NCI-H226 (cell line): ENCODE measurements at places on chromosomes 12 and 14.
A peak's percentile ranks its signal among the peaks of the same experiment; 100 is the strongest.

DNA sequence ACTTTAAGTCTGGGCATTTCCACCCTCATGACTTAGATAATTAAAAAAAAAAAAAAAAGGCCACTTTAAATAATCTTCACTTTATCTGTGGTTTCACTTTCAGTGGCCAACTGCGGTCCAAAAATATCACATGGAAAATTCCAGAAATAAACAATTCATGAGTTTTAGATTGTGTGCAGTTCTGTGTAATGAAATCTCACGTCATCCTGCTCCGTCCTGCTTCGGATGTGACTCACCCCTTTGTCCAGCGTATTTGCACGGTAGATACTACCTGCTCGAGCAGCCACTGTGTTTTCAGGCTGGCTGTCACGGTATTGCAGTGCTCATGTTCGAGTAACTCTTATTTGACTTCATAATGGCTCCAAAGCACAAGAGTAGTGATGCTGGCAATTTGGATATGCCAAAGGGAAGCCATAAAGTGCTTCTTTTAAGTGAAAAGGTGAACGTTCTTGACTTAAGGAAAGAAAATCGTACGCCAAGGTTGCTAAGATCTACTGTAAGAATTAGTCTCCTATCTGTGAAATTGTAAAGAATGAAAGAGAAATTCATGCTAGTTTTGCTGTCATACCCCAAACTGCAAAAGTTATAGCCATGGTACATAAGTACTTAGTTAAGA is 2.4 kb downstream of the E2F7 start:
- DNase-seq, result no peak

DNA sequence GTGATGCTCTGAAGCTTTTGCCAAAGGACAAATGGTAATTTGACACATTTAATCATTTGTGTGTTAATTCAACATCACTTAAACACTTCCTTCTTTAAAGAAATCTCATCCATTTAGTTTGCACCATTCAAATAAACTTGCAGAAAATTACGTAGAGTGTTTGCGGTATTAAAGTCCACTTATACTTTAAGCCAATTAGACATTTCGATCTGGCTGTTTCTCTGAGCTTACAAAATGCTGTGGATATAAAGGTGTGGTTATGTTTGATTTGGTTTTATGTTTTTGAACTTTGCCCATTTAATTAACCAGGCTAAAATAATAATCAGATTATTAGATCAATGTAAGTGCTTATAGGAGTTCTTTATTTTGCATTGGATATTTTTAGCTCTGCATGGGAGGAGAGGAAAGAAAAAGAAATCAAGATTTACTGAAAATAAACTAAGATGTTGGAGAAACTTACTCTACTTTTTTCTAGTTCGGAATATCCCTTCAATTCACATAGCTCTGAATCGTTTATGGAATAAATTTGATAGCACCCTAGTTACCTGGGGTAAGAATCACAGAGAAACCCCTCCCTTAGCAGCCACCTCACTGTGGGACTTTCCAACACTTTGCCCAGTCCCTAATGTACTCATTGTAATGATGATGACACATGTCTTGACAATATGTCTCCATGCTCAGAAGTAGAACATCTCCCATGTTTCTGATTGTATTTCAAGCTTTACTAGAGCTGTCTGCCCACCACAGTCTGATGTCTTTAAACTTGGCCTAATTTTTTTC is 268.0 kb downstream of the BTG1 start:
- DNase-seq, result no peak

DNA sequence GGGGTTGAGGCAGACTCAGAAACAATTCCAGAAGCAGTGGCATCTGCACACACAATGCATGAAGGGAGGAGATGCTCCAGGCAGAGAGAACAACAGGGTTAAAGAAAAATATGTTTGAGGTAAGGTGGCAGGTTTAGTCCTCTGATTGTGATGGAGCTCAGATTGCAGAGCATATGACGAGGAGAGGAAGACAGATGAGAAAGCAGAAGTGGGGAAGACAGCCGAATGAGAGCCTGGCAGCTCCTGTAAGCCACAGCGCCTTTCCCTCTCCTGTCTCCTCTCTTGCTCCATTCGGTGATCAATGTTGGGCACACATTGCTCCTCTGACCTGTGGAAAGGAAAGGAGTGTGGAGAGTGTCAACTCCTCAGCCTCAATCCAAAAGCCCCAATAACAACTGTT is 372.2 kb downstream of the GXYLT1 start:
- DNase-seq, result no peak

DNA sequence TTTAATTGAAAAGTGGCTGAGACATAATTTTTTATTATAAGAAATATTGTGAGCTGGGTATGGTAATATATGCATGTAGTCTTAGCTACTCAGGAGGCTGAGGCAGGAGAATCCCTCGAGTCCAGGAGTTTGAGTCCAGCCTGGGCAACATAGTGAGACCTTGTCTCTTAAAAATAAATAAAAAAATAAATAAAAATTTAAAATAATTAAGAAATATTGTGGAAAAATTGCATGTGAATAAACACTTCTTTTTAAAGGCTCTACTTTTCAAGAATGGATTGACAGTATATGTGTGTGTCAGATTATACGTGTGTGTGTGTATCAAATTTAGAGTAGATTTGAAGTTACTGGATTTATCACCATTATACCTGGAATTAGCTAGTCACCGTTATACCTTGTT is 43.2 kb downstream of the ERC1 start:
- DNase-seq, result no peak

GRCh38 chr12:6306151-6306550 is 4.3 kb upstream of the PLEKHG6 start:
- no peak for DNase-seq

DNA sequence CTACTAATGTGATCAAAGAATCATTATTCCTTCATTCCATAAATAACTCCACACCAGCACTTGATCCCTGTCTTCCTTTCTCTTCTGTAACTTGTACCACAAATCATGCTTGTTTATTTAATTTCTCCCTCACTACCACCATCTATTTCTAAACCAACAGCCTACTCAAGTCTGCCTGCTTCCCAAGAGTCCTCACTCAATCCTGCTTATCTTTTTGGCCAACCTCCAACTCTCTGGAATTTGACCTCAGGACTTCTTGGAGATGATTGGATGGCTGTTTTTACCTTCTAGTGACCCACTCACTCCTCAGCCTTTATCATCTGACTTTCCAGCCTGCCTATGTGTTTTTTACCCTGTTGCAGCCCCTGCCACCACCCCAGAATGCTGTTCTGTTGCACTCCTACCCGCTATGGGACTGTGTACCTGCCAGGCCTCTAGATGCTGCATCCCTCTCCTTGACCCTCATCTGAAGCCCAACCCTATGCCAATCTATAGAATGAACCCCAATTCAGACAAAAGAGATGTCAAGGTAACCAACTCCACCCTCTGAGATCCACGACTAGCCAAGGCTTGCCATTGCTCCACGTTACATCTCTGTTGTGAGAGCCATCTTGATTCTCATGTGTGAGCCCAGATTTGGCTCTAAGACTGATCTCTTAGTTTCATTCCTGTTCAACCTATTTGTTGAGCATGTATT is 150.2 kb upstream of the PLEKHG7 start:
- DNase-seq, result peak; percentile 96

GRCh38 chr14:20714593-20715250 is 26.2 kb downstream of the ANG start:
- DNase-seq, result no peak

DNA sequence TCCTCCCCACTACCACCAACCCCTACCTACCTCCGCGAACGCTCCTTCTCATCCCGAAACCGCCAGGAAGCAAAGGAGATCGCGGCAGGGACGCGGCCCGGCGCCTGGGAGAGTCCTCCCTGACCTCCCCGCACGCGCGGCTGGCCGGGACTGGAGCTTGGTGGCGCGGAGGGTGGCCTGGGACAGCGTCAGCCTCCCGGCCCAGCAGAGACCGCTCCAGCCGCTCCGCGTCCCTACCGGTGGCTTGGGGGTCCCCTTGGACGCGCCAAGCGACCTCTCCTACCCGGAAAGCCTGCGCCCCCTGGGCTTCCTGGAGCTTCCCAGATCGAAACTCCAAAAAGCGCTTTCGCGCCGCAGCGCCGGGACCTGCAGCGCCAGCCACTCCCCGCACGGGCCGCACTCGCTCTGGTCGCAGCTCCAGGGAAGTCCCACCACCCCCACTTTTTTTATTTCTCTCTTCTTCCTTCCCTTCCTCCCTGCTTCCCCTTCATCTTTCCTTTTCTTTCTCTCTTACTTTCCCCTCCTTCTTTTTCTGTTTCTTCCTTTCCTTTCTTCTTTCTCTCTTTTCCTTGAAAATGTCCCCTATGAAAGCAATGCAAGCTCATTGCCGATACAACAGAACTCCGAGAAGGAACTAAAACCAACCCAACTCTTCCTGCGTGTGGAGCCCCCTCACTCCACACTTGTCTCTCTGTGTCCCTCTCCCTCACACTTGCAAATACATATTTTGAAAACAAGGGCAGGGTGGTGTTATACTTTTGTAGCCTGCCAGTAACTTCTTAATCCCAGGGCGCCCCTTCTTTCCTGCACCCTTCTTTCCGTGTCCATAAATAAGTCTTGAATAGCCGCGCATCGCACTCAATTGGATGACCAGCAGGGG is 3.8 kb downstream of the DIO3 start:
- DNase-seq, result no peak

GRCh38 chr12:69066492-69067373 is 133.8 kb upstream of the CPM start:
- no peak for DNase-seq

DNA sequence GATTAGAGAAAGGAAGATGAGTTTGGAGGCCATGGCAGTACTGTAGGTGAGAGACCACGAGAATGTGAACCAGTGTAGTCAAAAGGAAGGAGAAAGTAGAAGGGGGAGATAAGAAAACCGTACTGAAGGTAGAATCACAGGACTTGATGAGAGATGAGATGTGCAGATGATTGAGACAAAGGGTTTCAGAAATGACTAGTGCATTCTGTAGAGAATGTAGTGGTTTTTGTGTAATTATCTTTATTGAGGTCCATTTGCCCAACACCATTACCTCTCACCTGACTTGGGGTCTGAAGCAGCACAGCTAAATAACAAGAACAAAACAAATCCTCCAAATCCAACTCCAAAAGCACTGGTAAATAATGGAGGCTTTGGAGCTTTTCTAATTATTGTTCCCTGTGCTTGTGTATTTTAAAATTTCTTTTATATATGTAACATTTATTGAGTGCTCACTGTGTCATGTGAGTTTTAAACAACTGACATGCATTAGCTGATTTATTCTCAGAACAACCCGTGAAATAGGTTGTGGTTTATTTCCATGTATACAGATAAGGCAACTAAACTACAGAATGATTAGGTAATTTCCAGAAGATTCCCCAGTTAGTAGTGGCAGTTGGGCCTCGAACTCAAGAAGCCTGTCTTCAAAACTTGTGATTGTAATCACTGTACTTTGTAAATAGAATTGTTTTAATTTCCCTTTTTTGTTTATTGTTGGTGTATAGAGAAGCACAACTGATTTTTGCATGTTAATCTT is 390.0 kb downstream of the AEBP2 start:
- peak; percentile 16 for DNase-seq

DNA sequence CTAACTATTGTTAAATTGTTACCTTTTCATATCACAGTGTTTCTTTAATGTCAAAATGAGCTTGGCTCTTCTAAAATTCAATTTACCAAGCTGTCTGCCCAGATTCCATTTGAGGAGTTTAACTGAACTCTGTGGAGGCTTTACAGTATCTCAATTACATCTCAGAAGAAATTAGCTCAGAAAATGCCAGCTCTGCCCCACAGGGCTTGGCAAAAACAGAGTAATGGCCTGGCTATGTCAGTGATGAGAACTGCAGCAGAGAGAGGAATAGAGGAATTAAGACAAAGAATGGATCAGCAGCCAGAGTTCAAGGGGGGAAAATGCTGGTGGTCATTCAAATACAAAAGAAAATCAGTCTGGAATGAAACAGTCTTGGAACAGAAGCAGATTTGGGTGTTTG is 15.8 kb upstream of the TMTC1 start:
- DNase-seq, result no peak

- DNase-seq, result no peak
Observed at GRCh38 chr12:118501489-118501888, 125.1 kb downstream of the SUDS3 start.

- no peak for DNase-seq
Observed at GRCh38 chr12:124652661-124653060, 85.2 kb upstream of the NCOR2 start.

- DNase-seq, result no peak
Observed at GRCh38 chr14:105005329-105005928, 15.5 kb downstream of the CDCA4 start.

DNA sequence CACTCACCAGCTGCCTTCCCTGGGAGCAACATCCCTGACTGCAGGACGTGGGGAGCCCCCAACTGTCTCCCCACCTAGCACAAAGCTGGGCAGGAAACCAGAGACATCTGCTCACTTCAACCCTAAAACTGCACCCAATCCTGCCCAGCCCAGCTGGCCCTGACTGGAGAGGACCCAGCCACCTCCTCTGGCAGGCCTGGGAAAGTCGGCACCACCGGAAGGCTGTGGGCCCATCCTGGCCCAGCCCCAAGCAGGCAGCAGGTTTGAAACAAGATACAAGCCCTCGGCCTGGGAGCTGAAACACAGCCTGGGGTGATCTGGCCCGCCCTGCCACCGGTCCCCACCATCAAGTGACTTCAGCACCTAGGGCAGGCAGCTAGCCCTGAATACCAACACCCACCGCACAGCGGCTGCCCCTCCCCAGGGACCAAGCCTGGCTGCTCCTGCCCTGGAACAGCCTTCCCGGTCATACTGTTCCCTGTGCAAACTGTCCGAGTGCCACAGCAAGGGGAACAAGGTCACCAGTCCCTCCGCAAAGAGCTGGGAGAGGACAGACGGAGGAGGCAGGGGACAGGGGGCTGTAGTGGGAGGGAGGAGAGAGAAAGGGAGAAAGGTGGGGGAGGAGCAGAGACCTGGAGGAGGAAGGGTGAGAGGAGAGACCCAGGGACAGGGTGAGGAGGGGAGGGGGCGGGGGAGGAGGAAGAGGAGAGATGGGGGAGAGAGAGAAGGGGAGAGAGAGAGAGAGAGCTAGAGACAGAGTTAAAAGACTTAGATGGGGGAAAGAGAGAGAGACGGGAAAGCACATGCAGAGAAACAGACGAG is 115.7 kb downstream of the RFLNA start:
- no peak for DNase-seq

GRCh38 chr12:122994140-122994675 is 13.7 kb downstream of the ARL6IP4 start:
- DNase-seq, result no peak

DNA sequence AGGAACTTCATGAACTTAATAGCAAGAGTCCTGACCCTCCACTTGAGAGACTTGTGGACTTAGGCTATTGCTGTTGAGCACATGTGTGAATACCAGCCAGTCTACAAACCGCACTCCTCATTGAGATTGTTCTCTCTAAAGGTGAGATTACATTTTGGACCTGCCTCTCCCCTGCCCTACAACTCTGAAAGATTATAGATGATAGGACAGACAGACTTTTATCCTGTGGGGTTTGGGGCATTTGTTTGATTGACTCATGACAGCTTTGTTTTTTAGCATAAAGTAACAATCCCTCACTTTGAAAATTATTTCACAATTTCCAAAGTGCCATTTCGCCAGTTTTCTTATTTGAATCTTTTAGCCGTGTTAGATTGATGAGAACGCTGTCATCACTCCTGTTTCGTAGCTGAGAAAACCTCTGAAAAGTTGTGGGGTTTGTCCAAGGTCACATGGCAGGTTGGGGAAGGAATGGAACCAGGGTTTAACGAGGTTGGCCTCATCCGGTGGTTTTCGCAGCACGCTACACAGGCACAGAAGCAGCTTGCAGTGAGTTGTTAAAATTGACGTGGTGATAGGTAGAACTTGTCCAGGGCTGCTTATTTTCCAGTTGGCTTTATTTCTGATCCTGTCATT is 836 bp downstream of the EVL start:
- DNase-seq, result no peak

GRCh38 chr14:61110316-61111082 is 129.5 kb downstream of the SLC38A6 start:
- no peak for DNase-seq

GRCh38 chr12:188910-189621 is 24.9 kb downstream of the SLC6A12 start:
- DNase-seq, result peak; percentile 32
